Thyroid gland (tissue), 4 donors: ENCODE measurements at places on chromosomes 6 and 20.
A peak's percentile ranks its signal among the peaks of the same experiment; 100 is the strongest.

DNA sequence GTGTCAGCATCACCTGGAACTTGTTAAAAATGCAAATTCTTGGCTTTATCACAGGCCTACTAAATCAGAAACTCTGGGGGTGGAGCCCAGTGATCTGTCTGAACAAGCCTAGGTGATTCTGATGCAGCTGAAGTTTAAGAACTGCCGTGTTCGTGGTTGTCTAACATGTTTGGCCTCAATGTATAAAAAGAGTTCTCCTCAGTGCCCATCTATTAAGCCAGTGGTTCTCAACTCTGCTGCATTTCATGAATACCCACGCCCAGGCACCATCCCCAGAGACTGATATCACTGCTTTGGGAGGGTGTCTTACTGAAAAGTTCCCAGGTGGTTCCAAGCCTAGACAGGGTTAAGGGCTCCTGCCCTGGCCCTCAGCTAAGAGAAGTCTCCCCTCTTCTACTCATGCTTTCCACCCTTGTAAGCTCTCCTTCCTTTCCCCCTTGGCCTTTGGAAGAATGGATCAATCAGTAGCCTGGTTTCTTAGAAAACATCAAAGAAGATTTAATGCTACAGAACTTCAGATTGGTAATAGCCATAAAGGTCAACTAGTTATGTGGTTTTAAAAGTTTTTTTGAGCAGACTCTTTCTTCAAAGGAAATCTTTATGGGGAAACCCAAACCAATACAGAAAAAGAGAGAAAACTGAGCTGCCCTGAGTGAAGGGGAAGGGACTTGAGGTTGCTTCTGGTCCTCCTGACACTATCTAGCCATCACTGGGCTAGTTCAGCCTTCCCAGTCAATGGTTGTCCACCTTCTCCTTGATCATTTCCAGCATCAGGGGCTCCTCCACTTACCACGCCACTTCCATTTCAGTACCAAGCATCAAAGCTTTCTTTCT is 38.9 kb upstream of the TNFAIP3 start:
- DNase-seq = no peak

GRCh38 chr20:49347156-49347555 is 69.3 kb upstream of the ZNFX1 start:
- DNase-seq = no peak

DNA sequence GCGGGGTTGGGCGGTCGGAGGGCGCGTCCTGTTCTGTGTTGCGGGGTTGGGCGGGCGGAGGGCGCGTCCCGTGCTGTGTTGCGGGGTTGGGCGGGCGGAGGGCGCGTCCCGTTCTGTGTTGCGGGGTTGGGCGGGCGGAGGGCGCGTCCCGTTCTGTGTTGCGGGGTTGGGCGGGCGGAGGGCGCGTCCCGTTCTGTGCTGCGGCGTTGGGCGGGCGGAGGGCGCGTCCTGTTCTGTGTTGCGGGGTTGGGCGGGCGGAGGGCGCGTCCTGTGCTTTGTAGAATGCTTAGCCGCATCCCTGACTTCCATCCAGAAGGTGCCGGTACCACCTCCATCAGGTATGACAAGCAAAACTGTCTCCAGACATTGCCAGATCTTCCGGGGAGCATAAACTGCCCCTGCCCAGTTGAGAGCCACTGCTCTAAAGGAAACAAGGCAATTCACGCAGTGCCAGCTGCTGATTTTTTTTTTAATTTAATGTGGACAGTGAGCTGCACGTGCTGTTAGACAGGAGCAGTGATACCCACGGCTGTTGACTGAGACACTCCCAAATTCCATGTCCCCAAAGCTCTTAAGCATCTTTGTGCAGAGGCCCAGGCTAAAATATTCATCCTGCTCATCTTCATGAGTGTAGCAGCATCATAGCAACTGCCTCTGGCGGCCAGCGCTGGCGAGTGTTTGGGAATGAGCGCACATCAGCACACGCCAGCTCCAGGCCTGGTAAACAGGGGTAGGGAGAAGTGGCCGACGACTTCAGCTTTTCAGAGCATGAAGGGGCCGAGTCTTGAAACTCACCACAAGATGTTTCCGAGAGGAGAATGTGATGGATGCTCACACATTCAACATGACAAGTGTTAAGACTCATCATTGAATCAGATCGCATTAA is 284.4 kb upstream of the CDH4 start:
- DNase-seq = no peak

DNA sequence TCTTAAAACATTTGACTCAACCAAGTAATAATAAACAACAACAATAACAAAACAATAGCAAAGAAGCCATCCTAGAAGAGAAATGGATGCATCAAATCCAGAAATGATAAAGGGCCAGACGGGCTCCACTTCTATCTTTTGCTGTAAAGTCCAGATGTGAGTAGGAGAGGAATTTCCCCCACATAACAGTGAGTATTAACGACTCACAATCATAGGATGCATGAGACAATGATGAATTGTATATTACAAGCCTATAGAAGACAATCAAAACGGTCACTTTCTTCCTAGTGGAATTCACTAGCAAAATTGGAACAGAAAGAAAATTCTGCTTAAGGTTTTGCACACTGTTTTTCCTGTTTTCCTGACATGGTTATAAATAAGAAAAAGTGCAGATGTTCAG is 97.0 kb upstream of the PREP start:
- DNase-seq = no peak

DNA sequence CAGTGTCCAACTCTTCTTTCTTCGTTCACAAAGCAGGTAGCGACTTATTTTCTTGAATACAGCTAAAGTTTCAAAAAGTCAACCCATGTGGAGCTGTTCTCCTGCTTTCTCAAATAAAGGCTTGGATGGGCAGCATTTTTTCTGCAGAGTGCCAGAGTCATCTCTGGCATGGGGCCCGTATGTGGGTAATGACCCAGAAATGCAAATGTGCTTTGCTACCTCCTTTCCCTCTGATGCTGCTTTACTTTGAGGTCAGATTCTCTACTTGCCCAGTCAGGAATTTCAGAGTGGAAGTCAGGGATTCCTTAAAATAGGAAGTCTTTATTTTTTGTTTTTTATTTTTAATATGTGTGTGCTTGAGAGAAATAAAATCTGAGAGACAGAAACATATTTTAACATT is 4.9 kb downstream of the NKAIN2 start:
- DNase-seq = peak; percentile 73

DNA sequence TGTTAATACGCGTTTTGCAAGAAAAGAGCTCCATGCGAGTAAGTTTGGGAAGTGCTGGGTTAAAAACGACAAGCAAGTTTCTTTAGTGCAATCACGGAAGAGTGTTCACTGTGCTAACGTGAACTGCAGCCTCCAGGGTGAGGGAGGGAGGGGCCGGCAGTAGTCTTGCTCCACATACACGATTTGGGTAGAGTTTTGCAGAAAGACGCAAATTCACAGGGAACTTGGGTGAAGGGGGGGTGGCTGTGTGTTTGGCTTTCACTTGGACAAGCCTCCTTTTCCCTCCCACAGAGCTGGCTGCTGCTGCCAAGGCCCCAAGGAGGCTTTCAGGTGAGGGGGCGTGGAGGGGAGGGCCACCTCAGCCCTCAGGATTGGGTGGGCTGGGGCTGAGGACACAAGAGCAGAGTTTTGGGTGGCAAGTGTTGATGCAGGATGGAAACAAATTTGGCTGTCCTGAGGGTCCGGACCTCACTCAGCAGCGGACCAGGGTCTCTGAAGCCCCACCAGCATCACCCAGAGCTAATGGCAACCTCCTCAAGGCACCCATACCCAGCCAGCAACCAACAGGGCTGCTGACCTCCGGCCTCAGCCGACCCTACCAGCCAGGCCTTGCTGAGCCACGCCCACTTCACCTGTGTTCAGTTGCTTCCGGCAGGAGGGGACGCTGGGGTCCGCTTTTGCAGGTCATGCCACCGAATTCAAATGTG is 204.5 kb downstream of the ERMARD start:
- no peak for DNase-seq

GRCh38 chr20:19256906-19257595 is 44.6 kb downstream of the SLC24A3 start:
- no peak for DNase-seq

DNA sequence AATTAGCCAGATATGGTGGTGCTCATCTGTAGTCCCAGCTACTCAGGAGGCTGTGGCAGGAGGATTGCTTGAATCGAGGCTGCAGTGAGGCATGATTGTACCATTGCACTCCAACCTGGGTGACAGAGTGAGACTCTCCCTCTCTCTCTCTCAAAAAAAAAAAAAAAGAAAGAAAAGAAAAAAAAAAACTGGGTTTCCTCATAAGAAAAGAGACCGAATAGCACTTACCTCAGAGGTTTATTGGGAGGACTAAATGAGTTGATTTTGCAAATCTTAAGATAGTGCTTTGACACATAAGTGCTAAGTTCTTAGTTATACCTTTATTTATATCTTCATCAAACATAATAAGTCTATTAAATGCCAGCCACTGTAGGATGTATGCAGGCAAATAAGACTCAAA is 6.3 kb downstream of the VWA7 start:
- DNase-seq = no peak

- no peak for DNase-seq
Observed at GRCh38 chr6:157593596-157593995, 212.6 kb downstream of the ZDHHC14 start.

DNA sequence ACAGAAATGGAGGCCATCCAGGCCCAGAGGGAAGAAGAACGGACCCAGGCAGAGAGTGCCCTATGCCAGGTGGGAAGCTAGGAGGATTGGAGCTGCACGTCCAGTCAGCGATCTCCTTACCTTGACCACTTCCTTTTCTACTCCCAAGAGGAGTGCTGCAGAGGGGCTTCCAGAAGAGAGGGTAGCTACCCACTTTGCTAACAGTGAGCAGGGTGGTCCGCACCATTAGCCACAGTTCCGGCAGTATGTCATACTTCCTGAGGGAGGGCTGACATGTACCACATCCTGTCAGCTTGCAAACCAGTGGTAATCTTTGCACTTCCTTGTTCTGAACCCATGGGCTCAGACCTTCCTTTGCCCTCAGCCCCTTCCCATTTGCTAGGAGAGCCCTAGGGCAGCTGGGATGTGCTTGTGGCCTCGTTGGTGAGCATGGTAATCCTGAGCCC is 35.4 kb downstream of the CEP250 start:
- DNase-seq = peak; percentile 4

GRCh38 chr20:35359335-35359950 is 52.3 kb downstream of the UQCC1 start:
- no peak for DNase-seq

GRCh38 chr6:63802606-63803206 is 167.1 kb downstream of the PHF3 start:
- DNase-seq = no peak

DNA sequence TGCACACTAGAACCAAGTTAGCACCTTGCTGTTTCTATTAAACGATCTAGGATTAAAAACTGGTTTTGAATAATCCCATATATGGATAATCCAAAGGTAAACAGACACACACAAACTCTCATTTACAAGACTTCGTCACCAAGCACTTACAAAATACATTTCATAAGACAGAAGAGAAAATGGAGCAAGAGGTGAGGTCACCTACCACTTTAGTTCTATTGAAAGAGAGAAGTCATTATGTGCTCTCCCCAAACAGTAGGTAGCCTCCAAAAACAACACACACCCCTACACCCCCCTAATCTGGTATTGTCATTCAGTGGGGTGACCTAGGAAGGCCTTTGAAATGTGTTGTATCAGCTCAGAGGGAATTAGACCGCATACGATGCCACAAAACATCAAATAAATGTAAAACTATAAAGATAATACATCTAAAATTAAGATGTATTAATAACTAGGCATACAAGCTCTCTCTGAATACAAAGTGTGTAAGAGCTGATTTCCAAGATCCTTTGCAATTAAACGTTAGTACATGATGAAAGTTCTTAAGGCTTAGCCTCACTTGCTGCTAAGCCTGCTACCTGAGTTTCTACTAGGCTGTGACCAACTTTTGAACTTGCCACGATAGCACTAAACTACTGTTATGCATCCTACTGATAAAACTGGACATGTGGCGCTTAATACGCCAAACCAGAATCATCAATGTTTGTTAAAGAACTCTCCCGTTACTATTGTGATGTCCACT is 1.6 kb downstream of the SRPK1 start:
- no peak for DNase-seq

- no peak for DNase-seq
Observed at GRCh38 chr6:134041093-134041492, 11.3 kb downstream of the SLC2A12 start.

GRCh38 chr6:149734915-149735314 is 11.4 kb downstream of the NUP43 start:
- DNase-seq = no peak

DNA sequence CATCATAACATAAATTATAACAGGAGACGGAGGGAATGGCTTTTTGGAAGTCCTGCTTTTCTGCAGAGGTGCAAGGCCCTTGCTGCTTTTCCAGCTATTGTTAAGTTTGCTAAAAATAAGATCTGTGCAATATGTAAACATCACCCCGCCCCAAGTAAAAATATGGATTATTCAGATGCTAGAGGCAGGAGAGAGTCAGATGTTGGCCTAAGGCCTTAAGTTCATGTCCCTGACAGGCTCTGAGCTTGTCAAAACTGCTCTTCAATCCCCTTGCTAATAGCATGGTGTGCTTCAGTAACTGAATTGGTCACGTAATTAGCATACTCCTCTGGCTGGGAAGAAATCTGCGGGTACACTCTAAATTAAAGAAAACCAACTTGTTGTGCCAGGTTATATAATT is 147.5 kb downstream of the BMP2 start:
- DNase-seq = no peak

GRCh38 chr6:147759093-147759492 is 250.6 kb downstream of the SAMD5 start:
- no peak for DNase-seq

DNA sequence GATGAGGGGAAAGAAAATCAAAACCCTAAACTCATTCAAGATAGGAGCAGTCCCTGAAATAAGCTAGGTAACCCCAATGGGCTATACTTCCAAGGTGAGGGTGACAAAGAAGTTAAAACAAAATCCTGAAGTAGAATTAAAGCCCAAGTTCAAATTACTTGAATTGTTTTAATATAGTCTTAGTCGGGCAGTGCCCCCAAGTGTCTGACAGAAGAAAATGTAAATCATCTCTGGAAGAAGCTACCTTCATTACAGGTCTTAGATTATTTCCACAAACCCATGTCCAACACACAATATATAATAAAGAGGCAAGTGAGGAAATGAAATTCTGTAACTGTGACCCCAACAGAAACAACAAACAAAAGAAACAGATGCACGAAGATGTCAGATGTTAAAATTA is 36.8 kb upstream of the L3MBTL3 start:
- DNase-seq = no peak

DNA sequence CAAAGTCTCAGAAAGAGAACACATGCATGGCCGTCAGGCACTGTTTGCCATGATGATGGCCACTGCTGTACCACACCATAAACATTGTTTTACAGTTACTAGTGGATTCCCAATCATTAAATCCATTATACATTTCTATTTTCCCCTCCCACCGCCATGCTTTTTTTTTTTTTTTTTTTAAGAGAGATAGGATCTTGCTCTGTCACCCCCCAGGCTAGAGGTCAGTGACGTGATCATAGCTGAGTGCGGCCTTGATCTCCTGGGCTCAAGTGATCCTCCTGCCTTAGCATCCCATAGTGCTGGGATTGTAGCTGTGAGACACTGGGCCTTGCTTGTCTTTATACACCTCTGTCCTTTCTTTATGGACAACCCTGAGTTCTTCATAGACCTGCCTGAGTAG is 4.3 kb upstream of the BTN3A3 start:
- no peak for DNase-seq

GRCh38 chr20:30811885-30812671 is 445.4 kb upstream of the DEFB115 start:
- DNase-seq = no peak

GRCh38 chr20:17570347-17571152 is 675 bp downstream of the DSTN start:
- peak; percentile 46 for DNase-seq

GRCh38 chr20:34710861-34711574 is 6.9 kb downstream of the TP53INP2 start:
- DNase-seq = no peak
